ENCODE measurements at places on chromosomes 1 and 21.

GRCh38 chr1:204672069-204672468 lies 13.5 kb downstream of the LRRN2 start:
- DNase-seq, result no peak

DNA sequence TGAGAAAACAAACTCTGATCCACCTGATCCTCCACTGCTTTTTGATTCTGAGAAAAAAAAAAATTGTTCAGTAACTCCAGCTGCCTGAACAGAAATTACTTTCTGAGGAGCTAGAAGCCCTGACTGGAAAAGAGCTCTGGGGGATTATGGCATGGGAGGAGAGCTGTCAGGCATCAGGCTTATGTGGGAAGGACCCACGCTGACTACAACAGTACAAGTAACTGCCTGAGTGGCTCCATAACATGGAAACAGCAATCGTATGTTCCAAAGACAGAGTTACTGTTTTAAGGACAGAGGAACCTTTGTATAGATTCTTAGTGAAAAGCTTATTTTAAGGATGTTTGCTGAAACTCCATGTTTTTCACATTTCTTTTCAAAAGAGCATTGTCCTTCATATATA lies 1.2 kb upstream of the ANGPTL7 start:
- DNase-seq, result no peak

GRCh38 chr1:210366767-210367166 lies 38.1 kb downstream of the HHAT start:
- DNase-seq, result no peak

DNA sequence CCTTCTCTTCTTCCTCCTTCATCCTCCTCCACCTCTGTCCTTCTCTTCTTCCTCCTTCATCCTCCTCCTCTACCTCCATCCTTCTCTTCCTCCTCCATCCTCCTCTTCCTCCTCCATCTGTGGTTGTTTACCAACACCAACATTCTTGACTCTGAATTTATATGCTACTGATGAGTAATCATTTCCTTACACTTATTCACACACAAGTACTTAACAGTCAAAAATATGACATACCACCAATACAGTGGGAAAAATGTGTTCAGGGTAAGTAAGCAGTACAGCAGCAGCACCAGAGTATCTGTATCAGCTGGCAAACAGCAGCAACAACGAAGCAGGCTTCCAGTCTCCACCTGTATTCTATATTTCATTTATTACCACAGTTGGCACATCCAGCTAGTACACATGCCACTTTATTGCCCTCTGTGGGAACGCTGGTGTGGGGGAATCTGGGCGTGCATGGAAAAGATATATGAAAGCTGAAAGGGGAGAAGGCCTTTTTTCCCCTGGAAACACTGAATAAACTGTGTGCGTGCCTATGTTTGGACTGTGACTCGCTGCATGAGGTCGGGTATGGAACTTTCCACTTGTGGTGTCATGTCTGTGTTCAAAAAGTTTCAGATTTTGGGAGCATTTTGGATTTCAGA lies 16.0 kb downstream of the ADSS2 start:
- DNase-seq, result no peak

- DNase-seq, result no peak
Measured at GRCh38 chr1:57898531-57898930, 474.7 kb upstream of the DAB1 start.

DNA sequence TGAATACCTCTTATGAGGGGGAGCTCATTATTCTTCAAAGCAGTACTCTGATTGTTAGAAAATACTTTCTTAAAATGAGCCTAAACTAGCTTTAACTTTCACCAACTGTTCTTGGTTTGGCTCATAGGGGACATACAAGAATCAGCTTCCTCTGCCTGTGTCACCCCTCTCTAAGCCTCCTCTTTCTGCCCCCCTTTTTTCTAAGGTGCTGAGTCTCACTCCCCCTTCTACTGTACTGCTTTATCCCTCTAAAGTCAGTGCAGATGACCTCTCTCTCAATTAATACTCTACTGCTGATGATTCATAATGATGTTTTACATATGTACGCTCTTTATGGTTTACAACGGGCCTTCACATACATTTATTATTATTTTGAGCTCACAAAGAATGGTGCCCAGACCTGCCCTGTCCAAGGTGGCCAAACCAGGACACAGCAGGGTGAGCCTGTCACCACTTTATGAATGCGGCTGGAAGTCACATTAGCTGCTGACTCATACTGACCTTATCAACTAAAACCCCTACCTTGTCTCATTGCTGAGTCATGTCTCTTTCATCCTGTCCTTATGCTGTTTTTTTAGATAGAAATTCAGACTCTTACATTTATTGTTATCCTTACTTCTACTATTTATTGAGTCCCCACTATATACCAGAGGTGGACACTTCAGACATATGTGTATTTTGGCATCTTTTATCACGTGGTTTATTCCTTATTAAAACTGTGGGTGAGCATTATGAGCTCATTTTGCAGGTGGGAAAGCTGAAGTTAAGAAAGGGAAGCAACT lies 126.9 kb downstream of the RNF220 start:
- DNase-seq, result no peak

- no peak for DNase-seq
Measured at GRCh38 chr1:20682571-20683236, 21.5 kb upstream of the DDOST start.

Data from mesenteric fat pad (tissue), 1 donor.